ENCODE measurements at places on chromosomes 7 and 10. TPM values are rescaled to one million over a fixed set of nuclear protein-coding genes. Genes with fewer than 3 reads are reported as not detected.

The NEURL1 gene
- 0.33 TPM for total RNA-seq

The PDE6C gene
- not detected for total RNA-seq

DNA sequence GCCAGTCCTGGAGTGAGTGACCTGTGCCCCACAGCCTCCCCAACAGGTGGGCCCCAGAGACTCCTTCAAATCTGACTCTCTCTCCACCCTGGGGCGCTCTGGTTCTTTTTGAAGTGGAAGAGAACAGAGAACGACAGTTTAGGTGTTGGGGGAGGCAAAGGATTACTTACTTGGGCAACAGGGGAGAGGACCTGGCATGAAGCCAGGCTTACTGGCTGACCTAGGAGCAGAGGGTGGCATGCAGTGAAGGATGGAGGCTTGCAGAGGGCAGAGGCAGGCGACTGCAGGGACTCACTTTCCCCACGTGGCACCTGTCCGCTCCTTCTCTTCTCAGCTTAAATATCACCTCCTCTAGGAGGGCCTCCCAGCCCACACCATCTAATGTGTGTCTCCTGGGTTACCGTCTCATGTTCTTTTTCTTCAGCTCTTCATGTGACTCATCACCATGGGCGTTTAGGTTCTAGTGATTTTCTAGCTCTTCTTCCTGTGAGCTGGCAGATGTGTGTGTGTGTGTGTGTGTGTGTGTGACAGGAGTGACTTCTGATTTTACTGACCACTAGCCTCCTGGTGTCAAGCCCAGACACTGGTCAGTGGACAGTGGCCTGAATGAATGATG is 15.5 kb downstream of the LZTS2 start:
- DNase-seq = no peak

GRCh38 chr7:16599860-16600259 is 45.7 kb downstream of the ANKMY2 start:
- no peak for DNase-seq

GRCh38 chr7:32447218-32447617 is 43.0 kb downstream of the LSM5 start:
- DNase-seq = no peak

DNA sequence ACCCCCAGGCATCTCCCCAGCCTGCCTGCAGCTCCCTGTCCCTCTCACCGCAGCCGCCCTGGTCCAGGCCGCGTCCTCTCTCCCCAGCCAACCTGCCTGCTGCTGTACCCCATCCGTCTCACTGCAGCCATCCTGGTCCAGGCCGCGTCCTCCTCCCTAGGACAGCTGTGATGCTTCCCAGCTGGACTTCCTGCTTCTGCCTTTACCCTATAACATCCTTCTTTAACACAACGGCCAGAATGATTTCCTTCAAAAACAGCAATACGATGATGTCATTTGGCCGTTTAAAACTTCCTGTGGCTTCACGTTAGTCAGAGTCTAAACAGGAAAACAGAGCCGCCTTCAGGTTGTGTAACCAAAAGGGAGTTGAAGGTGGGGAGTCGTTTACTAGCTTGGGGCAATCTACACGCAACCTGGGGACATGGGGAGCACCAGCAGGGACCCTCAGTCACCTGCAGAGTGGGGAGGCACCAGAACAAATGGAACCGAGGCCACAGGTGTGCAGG is 32.2 kb upstream of the ZFAND2A start:
- DNase-seq = no peak

GRCh38 chr7:3578399-3578798 is 277.3 kb downstream of the SDK1 start:
- no peak for DNase-seq

GRCh38 chr7:141702047-141702567 is at the start of gene DENND11:
TSS of gene DENND11 (minus strand) at chr7:141702166. CDS start at chr7:141702153, 13 bp downstream.
- DNase-seq = no peak

DNA sequence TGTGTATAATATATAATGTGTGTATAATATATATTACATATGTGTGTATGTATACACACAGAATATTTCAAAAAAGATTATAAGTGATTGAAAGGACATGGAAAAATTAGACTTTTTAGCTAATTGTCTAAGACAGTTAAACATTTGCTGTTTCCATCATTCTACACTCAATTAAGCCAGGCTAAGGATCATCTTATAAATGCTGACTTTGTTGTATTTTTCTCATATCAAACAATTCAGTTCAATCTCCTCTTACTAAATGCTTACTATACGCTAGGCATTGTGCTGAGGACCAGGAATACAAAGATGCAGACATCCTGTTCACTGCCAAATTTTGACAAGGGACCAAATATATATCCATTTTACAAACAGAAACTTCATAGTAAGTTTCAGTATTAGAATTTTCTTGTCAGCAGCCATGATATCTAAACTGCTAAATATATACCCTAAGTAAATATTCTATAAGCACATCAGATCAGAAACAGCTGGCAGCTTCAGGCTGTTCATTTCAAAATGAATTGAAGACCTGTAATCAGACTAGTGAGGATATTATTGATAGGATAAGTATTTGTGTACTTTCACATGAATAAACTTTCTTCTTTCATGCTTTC is 10.3 kb upstream of the LRRN3 start:
- DNase-seq = no peak
